D341Med (cell line): ENCODE measurements at places on chromosomes 1 and 21.

GRCh38 chr21:45364468-45365185 is 40.3 kb upstream of the COL18A1 start:
- DNase-seq, result no peak

DNA sequence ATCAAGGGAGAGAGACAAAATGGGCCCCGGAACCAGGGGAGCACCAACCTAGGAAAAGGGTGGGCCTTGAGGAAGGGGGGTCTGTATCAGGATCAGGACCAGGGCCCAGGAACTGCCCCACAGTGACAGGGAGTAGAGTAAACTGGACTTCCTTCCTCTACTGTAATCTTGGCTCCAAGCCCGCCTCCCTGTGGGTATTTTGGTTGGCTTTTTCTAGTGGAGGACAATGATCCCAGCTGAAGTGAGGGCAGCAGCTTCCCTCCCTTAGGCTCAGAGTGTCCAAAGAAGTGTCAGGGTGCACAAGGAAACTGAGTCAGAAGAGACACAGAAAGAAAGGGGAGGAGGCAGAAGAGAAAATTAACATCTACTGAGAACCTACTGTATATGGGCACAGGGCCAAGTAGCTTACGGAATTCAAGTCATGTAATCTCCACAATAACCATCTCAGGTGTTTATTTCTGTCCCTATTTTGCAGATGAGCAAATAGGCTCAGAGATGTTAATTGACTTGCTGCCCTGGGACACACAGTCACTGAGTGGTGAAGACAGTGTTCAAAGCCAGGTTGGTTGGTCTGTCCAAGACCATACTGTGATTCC is 4.8 kb downstream of the UBQLN4 start:
- no peak for DNase-seq

DNA sequence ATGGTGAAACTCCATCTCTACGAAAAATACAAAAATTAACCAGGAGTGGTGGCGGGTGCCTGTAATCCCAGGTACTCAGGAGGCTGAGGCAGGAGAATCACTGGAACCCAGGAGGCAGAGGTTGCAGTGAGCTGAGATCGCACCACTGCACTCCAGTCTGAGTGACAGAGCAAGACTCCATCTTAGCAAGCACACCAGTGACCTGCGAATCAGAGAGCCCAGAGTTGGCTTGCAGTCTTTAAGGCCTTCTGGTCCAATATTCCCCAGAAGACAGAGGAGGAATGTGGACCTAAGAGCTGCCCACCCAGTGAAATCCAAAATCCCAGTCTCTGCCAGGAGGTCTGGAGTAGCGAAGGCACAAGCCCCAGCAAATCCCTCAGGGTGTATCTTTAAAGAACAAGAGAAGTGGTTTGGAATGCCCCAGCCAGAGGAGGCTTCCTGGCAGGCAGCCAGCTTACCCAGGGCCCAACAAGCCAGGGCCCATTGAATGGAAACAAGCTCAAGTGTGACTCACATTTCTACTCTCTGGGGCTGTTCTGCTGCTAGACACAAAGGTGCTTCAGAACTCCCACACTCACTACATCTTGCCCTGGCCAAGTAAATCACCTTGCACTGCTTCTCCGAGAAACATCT is 23.9 kb downstream of the GPR161 start:
- DNase-seq, result no peak

DNA sequence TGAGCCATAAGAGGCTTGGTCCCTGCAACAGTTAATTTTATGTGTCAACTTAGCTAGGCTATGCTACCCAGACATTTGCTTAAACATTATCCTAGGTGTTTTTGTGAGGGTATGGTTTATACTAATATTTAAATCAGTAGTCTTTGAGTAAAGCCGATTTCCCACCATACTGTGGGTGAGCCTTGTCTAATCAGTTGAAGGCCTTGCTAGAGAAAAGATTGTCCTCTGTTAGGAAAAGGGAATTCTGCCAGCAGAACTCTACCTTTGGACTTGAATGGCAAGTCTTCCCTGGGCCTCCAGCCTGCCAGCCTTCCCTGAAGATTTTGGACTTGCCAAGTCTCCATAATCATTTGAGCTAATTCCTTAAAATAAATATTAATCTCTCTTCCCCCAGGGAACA is 23.9 kb downstream of the RHBDL2 start:
- DNase-seq, result no peak

GRCh38 chr1:153652805-153653500 is 5.5 kb upstream of the SNAPIN start:
- no peak for DNase-seq

GRCh38 chr1:31759298-31760023 is 4.7 kb downstream of the ADGRB2 start:
- no peak for DNase-seq

DNA sequence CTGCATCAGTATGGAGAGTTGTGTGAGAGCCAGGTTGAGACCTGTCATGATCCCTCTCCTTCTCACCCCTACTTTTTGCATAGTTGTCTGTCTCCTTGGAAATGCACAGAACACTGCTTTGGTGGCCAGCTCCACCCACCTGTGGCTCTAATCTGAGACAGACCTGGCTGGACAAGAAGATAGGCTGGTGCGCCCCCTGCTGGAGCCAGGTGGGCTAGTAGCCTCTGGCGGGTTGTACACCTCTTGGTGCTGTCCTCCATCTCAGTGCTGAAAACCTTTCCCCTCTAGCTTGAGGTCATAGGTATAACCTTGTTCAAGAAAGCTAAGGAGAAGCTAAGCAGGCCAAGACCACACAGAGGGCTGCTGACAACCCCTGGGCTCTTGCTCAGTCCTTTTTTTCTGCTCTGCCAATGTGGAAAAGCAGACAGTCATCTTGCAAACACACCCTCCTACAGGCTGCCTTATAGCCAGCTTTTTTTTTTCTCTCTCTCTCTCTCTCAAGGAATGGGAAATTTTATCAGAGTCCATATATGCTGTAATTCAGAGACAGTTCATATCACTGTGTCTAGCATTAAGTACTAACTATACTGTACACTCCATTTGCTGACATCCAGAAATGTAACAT is 58.8 kb upstream of the SPATA6 start:
- peak; percentile 83 for DNase-seq

DNA sequence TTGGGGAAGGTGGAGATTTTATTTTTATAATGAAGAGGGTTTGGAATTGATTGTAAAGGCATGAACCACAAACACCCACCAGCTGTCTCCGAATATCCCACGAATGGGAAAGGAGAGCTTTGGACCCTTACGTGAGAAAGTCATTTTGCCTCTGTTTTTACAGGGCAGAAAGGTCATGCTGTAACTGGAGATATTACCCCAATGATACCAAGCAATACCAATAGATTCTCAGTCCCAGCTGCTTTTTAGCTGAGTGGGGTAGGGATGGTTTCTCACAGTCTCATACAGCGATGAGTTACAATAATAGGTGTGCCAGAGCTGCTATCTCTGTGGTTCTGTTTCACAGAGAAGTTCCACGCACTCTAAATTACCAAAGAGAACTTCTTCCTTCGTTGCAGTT is 8.8 kb upstream of the F3 start:
- no peak for DNase-seq

DNA sequence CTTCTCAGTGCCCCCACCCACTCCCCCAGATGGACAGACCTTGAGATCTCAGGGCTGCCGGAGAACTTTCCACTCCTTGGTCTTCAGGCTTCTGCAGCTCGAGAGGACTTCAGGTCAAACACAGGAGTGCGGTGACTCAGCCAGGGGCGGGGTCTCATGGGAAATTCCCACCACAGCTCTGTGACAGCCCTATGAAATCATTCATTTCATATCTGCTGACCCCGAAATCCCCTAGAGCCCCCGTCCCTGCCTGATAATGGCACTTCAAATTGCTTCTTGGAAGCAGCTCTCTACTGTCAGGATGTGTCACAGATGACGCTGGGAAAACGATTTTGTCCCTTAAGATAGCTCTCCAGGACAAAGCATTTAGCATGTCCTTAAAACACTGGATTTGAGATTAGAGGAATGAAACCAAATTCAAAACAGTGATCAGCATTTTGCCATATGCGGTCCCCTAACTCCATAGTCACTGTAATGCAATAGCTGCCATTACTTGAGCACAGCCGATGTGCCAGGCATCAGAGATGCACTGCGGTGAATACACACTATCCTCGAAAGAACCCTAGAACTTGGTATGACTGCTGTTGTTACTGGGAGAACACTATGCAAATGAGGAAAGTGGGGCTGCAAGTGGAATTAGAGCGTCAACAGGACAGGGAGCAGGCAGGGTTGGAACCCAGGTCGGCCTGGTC is at the start of gene TNFRSF9:
TSS of gene TNFRSF9 (minus strand) at position 95 of the 692 bp plus-strand sequence. CDS start 845 bp downstream, outside the sequence.
- no peak for DNase-seq

DNA sequence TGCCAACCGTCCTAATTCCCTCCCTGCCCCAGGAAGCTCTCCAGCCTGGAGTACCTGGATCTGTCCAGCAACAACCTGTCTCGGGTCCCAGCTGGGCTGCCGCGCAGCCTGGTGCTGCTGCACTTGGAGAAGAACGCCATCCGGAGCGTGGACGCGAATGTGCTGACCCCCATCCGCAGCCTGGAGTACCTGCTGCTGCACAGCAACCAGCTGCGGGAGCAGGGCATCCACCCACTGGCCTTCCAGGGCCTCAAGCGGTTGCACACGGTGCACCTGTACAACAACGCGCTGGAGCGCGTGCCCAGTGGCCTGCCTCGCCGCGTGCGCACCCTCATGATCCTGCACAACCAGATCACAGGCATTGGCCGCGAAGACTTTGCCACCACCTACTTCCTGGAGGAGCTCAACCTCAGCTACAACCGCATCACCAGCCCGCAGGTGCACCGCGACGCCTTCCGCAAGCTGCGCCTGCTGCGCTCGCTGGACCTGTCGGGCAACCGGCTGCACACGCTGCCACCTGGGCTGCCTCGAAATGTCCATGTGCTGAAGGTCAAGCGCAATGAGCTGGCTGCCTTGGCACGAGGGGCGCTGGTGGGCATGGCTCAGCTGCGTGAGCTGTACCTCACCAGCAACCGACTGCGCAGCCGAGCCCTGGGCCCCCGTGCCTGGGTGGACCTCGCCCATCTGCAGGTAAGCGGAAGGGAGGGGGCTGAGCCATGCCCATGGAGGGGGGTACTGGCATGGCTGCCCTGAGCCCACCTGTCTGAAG is 16.5 kb downstream of the PODN start:
- DNase-seq, result no peak

DNA sequence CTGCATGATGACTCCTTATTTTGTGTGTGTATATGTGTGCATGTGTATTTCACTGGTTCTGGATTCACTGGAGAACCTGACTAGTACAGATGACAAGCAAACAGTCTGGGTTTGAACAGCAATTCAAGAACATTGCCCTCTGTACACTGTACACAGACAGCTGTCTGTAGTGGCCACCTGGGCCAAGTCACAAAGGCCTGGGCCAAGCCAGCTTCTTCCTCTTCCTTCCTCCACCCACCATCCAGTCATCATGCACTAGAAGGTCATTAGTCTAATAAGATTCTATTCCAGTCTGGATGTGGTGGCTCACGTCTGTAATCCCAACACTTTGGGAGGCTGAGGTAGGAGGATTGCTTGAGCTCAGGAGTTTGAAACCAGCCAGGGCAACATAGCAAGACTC is 155.9 kb downstream of the ELAVL4 start:
- no peak for DNase-seq

GRCh38 chr1:179169616-179170467 is 59.6 kb downstream of the ABL2 start:
- no peak for DNase-seq

- DNase-seq, result no peak
Measured at GRCh38 chr1:72241397-72241796, 40.9 kb downstream of the NEGR1 start.

- no peak for DNase-seq
Measured at GRCh38 chr1:234748066-234748465, 138.1 kb upstream of the IRF2BP2 start.

DNA sequence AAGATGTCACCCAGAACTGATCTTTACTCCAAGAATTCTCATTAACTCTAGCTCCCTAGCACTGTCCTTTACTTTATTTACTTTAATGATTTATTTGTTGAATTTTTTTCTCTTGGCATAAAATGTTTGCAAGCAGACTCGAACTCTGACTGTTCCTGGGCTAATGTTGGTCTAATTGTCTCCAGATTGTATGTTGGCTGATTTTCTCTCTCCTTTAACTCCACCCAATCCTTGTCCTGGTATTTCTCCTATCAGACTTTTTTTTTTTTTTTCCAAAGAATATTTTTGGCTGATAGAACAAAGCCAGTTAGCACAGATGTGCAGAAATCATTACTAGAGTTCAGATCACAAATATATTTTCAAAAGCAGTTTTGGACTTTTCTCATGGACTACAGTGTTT is 82.6 kb downstream of the ATF6 start:
- DNase-seq, result no peak

DNA sequence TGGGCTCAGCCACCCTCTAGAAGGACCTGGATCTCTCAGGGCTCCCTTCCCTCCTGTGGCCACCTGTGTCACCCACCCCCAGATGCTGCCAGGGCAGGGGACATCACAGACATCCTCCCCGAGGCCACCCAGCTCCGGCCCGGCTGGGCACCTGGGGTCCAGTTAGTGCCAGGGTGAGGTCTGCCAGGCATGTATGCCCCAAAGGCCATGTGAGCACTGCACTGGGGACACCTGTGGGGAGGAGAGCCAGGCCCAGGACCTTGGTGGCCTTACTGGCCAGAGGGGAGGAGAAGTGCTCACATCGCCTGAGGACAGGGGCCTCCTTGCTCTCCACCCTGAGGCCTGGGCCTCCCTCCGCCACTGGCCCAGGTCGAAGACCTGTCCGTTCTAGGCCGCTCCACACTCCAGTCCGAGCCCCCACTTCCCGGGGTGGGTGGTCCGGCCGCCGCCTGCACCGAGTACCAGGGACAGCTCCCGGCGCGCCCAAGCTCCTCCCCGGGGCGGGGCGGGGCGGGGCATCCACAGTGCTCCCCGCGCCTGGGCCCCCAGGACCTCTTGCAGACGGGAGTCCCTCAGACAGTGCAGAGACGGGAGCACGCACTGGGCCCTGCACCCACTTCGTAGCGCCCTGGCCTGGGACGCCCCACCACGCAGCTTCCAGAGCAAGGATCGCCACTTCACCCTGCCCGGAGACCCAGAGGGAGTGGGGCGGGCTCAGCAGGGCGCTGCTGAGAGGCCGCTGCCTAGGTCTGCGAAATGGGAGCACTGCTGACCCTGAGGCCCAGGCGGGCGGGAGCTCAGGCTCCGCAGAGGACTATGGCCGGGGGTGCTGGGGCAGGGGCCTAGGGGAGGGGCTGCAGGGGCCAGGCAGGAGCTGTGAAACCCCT is 34.3 kb upstream of the CCDC27 start:
- no peak for DNase-seq

DNA sequence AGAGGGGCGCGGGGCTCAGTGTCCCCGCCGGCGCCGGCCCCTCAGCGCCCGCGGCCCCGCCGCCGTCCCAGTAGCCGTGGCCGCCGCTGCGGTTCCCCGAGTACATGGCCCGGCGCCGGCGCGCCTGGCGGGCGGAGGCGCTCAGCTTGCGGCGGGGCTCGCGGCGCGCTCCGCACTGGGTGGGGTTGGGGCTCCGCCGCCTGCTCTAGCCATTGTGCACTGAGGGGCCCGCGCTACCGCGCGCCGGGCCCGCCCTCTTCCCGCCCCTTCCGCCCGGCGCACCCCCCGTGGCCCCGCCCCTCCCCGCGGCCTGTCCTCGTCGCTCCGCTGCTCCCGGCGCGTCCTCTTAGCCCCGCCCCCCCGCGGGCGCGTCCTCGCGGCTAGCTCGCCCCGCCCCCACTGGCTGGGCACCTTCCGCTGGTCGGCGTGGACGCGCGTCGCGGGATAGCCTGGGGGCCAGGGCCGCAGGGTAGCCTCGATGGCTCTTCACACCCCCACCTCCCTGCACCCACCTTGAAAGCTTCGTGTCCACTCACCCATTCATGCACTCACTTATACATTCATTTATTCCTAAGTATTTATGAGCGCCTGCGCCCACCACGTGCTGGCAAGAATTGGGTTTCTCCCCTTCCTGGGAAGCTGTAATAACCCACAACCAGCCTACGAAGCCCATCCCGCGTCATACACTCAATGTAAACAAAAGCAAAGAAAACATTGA is at the start of the genes CHML and OPN3:
TSS of gene CHML (minus strand) at position 221 of the 718 bp plus-strand sequence. CDS start 4,603 bp downstream, outside the sequence.
TSS of gene OPN3 (minus strand) at position 221 of the 718 bp plus-strand sequence. CDS start at position 106, 115 bp downstream.
- DNase-seq, result peak; percentile 100

GRCh38 chr1:61961009-61961408 is 218.7 kb downstream of the PATJ start:
- no peak for DNase-seq
